ENCODE measurements at places on chromosomes 7 and 10.

DNA sequence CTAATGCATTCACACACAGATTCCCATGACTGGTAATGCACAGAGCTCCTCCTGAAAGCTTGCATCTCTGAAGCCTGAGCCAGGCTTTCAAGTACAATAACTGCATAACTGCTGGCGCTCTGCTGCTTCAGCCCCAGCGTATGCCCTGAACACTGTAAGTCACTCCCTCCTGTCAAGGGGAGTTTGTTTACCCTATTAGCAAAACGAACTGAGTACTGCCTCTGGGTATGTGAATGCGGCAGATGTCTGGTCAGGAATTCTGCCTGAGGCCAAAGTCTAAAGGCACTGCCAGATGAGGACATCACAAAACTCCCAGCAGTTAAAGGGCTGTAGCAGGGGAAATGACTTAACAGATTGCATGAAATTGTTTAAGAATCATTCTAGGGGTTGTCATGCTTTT lies 97.7 kb downstream of the NRCAM start:
- DNase-seq = peak; percentile 84

DNA sequence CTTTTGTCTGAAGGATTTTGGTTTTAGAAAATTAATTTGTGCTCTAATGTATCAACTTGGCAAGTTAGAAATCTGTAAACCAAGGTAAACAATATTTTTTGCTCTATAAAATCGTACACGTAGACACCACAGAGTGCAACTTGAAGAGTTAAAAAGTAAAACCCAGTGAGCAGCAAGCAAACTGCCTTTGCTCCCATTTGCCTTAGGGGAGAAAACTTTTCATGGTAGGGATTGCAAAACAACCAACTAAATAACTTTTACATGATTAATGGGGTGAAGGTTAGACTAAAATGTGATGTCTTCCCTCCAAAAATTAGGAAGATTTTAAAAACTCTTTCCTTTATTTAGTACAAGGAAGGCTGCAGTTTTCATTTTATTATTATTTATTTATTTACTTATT lies 224.2 kb upstream of the LYZL1 start:
- DNase-seq = peak; percentile 6

GRCh38 chr10:31101123-31101522 lies 69.5 kb upstream of the ZNF438 start:
- peak; percentile 75 for DNase-seq

DNA sequence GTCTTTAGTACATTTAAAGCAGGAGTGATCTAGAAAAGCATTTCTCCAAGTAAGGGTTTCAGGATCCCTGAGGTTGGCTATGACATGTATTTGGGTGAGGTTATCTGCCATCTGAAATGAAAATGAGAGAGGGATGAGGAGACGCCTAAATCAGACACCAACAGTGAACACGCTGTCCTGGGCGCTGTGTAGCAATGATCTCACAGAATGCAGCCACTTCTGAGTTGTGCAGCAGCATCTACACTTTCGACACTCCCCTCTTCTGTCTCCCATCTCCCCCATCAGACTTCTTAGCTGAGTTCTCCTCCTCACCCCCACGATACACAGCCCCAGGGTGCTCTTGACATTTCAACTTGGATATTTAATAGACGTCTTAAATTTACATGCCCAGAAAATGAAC lies 95.4 kb downstream of the SVIL start:
- DNase-seq = no peak

- no peak for DNase-seq
Observed at GRCh38 chr10:30811276-30812017, 181.9 kb upstream of the LYZL2 start.

- DNase-seq = no peak
Observed at GRCh38 chr10:35827783-35828182, 185.7 kb upstream of the FZD8 start.

DNA sequence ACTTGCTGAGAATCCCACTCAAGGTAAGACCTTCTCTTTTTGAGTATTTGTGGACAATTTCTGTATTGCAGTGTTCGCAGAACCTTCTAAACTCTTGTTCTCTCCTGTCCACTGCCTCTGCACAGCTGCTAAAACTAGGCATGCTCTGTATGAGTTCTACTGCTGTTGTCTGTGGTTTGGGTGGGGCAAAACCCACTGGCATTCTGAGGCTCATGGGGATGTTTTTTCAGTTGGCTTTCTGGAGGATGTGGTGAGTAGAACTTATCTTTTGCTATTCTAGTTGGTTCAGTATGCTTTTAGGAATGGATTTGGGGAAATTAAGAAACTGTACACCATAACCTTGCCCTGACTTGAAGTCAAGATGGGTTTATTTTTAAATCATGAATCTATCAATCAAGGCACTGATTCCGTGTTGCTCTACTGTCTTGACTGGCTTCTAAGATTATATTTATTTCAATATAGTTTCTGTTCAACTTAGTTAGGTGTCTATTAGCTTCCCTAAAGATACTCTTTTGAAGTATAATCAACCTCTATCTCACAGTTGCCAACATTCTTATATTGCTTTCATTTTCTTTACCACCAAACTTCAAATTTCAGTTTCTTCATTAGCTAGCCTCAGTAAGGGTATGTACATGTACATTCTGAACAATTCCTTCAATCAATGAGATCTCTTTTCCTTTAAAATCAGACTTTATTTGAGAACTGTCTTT lies 25.0 kb upstream of the C1GALT1 start:
- DNase-seq = peak; percentile 43

DNA sequence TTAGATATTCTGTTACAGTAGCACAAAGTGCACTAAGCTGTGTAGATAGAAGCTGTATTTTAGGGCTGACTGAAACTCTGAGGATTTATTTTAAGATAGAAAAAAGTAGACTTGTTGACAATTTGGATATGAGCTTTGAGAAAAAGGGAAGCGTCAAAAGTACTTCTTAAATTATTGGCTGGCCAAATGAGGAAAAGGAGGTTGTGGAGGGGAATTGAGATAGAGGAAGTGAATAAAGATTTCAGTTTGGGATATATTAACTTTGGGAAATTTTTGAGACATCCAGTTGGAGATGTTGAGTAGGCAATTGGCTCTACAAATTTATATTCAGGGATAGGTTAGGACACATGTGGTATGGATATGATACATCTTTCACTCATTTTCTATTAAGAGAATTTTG lies 74.0 kb upstream of the CCDC6 start:
- DNase-seq = no peak

DNA sequence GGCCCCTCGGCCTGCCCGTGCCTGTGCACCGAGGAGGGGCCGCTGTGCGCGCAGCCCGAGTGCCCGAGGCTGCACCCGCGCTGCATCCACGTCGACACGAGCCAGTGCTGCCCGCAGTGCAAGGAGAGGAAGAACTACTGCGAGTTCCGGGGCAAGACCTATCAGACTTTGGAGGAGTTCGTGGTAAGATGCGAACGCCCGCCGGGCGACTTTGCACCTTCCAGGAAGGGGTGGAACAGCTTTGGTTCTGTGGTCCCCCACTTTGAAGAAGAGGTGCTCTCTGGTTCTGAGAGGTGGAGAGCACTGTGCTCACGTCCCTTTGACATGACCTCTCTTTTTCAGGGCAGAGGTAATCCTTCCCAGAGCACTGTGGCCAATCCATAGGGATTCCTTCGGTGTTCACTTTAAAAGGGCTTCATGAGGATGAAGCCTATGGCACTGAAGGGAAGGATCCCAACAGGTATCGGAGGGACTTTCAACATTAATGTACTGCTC lies 2.6 kb downstream of the VWC2 start:
- no peak for DNase-seq

DNA sequence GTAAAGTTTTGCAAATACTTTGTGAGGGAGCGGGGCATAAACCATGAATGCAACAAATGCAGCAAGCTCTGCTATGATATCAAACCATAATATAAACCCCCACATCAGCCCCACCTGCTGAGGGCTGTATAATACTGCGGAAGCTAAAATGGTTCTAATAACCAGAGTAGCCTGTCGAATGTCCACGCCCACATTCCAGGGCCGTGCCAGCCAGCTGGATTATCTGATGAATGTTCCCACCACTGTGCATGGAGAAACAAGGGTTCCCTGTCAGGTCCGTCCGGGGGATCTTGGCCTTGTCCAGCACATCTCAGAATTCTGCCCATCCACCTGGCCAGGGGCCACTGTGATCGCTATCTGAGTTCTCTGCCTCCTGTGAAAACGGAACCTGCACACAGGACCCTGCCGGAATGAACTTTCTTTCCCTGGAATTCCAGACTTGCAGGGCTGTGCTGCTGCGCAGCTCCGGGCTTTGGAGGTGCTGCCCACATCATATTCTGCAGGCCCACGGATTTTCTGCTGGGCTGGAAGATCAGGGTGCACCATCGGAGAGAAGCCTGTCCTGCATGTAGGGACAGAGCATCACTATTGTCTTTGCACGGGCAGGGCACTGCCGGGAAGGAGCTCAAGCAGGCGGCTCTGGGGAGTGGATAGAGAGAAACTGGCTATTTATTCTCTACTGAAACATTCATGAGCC lies 77.0 kb upstream of the GNA12 start:
- DNase-seq = no peak

DNA sequence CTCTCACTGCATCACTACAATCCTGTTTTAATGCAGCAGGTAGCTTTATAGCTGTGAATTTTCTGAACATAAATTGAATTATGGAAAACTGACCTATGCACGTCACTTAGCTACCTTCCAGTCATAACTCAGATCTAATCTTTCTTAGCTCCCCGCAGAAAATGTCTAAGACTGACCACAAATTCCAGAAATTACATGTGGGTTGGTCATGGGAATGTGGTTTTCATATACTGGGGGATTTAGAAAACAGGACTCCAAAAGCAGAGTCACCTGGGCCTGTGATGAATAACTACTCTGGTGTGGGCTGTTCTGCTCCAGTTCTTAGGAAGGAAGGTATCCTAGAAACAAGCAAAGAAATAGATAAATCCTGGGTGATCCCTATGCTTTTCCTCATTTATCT lies 178.4 kb upstream of the LRRTM3 start:
- peak; percentile 79 for DNase-seq

- no peak for DNase-seq
Observed at GRCh38 chr10:132634241-132634946, 96.8 kb downstream of the INPP5A start.

GRCh38 chr10:49205206-49205605 lies 17.0 kb upstream of the TMEM273 start:
- no peak for DNase-seq

DNA sequence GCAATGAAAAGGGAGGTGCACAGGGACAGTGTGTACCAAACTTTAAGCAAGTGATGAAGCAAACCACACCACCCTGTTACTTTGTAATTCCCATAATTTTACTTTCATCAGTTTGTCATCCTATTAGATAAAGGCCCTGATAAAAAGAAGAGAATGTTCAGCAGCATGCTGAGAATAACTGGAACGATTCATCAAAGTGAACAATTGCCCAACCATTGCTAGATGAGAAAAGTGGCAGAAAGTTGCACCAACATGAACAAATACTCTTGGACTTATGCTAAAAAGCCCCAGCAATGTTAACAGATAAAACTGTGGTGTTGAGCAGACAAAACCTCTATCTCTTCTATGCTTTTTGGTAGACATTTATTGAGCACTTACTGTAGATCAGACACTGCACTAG lies 75.5 kb upstream of the PCGF5 start:
- peak; percentile 37 for DNase-seq

- peak; percentile 7 for DNase-seq
Observed at GRCh38 chr10:44865289-44865671, 45.9 kb upstream of the TMEM72 start.

GRCh38 chr10:124359336-124359832 lies 59.3 kb downstream of the OAT start:
- no peak for DNase-seq

GRCh38 chr10:110216942-110217661 lies 9.7 kb downstream of the MXI1 start:
- DNase-seq = peak; percentile 37

GRCh38 chr7:26007510-26007909 lies 144.5 kb upstream of the NFE2L3 start:
- no peak for DNase-seq

DNA sequence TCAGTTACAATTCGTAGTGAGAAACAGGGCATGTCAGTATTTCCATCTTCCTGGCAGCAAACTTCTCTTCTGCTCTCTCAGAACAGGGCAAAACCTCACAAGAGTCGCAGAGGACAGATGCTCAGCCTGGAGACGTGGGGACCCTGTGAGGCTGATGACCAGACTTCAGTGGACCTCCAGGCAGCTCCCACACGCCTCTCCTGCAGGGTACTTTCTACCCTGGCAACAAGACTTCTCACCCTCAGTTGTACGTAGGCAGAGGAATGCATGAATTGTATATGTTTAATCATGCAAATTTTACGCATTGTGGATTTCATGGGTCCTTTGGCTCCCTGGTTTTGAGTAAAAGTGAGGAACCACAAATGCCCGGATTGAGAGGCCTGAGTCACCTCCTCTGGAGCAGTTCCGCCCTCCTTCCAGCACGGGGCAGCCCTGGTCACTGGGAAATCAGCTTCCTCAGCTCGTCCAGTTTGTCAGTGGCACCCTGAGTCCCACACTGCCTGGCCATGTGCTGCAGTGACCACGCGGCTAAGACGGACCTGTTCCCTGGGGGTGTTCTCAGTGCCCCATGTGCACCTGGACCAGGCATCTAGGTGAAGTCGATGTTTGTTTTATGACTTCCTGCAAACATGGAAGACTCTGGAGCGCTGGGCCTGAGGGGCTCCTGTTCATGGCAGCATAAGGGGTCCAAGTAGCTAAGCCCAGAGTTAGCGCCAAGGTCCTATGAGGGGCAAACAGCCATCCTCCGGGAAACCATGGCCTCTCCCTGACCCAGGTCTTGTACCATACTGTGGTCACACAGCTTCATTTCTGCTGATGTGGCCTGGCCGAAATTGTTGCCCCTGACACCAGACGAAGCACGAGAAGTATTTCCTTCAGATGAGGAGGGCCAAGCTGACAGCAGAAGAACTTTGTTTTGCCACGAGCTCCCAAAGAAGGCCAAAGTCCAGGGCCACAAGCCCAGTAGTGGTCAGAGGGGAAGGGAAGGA lies 165.1 kb downstream of the TNS3 start:
- no peak for DNase-seq

DNA sequence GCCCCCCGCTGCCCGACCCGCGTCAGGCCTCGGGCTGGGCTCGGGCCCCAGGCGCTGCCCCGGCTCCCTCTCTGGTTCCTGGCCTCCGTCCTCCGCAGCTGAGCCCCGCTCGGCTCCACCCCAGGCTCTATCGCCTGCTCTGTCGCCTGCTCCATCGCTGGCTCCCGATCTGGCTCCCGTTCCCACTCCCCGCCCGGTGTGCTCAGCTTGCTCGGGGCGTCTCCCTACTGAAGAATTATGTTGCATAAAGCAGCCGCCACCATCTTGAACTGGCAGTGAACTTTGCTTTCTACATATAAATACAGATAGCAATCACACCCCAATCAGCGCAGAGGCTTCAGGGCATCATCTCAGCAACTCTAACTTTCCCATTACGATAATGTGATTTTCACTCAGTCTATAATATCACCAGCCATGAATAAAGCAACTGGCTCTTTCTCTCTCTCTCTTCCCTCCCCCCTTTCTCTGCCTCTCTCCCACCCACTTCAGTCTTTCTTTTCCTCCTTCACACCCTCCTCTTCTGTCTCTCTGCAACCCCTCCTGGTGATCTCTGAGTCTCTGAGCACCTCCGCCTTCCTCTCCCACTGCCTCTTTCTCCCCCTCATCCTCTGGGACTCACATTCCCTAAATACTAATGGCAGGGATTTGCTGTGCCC lies 43.3 kb upstream of the BTRC start:
- DNase-seq = no peak

Data from fibroblast of villous mesenchyme (primary cell).